Activated T-cell treated with anti-CD3 and anti-CD28 coated beads for 24 hours (primary cell): ENCODE measurements at places on chromosomes 5 and 9.

- DNase-seq = no peak
These were observed 11.7 kb upstream of the IRF1 start for GRCh38 chr5:132501961-132502931.

DNA sequence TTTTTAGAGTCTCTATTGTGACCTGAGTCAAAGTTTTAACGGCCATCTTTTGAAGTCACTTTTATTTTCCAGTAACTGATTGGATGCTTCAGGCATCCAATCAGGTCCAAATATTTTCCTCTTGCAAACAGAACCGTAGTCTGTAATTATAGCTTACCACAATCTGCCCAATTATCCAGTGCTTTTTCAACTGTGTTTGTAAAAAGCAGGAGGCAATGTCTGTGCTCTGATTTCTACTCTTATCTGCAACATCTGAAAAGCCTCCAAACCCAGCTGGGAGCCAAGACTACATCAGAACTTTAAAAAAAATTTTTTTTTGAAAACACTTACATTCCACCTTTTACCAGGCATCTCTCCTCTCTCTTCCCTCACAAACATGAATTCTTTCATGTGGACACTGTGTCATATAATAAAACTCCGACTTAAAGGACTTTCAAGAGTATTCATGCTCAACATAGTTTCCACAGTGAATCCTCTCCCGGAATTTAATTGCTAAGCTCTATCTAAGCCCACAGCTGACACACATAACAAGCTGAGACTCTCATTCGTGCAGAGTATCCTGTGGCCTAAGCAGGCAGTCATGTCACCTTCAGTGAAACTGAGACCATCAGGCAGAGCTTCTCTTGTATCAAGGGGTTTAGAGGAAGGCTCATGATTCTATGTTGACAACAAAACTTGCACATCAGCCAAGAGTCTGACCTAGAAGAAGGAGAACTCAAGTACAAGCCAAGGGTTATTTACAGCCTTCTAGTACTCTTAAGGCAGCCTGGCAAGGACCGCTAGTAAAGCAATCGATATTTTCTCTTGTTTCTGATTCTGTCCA, 272.7 kb downstream of the TLE1 start:
- no peak for DNase-seq

- DNase-seq = no peak
These were observed 106.4 kb upstream of the SMC5 start for GRCh38 chr9:70152350-70152749.

GRCh38 chr9:132027752-132028663, 51.7 kb downstream of the MED27 start:
- no peak for DNase-seq

- no peak for DNase-seq
These were observed 18.9 kb downstream of the PLPP7 start for GRCh38 chr9:131308452-131308851.

- no peak for DNase-seq
These were observed 114.9 kb downstream of the TRIO start for GRCh38 chr5:14257995-14258403.

GRCh38 chr9:127572961-127573721, 38.9 kb upstream of the STXBP1 start:
- no peak for DNase-seq

GRCh38 chr9:19181561-19181960, 48.9 kb upstream of the DENND4C start:
- DNase-seq = no peak

GRCh38 chr5:171421331-171422262, 2.1 kb downstream of the FGF18 start:
- no peak for DNase-seq

GRCh38 chr5:2256691-2257280, 374.1 kb upstream of the IRX4 start:
- DNase-seq = no peak

GRCh38 chr9:111514967-111515366, 10.0 kb upstream of the ZNF483 start:
- no peak for DNase-seq

- DNase-seq = no peak
These were observed 84.9 kb upstream of the HSPA9 start for GRCh38 chr5:138660051-138660572.

DNA sequence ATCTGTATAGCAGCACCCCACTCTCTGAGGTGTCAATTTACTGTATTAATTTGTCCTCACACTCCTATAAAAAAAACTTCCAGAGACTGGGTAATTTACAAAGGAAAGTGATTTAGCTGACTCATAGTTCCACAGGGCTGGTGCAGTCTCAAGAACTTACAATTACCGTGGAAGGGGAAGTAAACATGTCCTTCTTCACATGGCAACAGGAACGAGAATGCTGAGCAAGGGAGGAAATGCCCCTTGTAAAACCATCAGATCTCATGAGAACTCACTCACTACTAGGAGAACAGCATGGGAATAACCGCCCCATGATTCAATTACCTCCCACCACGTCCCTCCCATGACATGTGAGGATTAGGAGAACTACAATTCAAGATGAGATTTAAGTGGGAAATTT, 602.6 kb downstream of the MTRR start:
- DNase-seq = no peak

- DNase-seq = no peak
These were observed 38.3 kb upstream of the FCN2 start for GRCh38 chr9:134842321-134842720.

DNA sequence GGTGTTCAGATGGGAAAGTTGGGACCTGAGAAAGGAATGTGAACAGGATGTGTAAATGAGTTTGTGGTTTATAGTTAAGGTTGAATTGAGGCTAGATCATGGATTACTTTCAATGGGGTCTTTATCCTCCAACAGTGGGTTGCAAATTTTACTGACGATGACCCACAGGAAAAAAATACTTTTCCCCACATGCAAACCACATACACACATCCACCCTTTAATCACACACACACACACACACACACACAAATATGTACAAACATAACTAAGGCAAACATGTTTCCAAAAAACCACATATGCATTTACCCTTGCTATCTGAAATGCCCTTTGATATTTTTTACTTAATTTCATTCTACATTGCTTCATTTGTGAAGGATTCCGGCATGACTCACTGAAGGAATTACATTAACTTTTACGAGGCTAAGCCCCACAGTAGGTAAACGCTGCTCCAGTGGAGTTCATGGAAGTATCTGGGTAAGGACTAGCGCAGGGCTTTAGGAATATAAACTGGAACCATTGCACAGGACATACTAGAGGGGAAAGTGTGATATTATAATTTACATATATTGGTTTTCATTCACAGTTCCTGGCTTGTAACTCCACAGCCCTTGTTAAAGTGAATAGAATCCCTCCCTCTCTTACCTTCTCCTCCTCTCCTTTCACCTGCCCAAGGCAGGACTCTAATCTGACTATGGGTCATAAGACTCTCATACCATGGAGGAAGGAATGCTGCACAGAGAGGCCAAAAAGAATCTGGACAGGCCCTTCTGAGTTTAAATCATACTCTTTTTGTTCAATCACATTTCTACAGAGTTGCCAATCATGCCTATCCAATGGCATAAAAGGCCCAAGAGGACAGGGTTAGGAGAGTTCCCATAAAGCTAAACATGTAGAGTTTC, 8.5 kb upstream of the SPEF2 start:
- DNase-seq = no peak

GRCh38 chr5:139636207-139636792, 11.8 kb upstream of the CXXC5 start:
- DNase-seq = peak; percentile 44
